Activated naive CD8-positive, alpha-beta T cell treated with anti-CD3 and anti-CD28 coated beads for 36 hours (primary cell): ENCODE measurements at places on chromosomes 7 and 10.

GRCh38 chr7:134792968-134793367 is 13.5 kb downstream of the CALD1 start:
- no peak overlapping the region for H3K4me3 ChIP-seq
- H3K27ac ChIP-seq: no peak overlapping the region
- no peaks in the 10 kb centered on the region for H3K4me1 ChIP-seq
- H3K27me3 ChIP-seq: no peaks in the 10 kb centered on the region
- H3K36me3 ChIP-seq: peaks cover 2% of the 10 kb centered on the region

- H3K27me3 ChIP-seq: no peaks in the 10 kb centered on the region
- peaks cover 78% of the 10 kb centered on the region for H3K36me3 ChIP-seq
- peak overlapping the region; percentile 96 for H3K27ac ChIP-seq
- no peak for DNase-seq
- H3K4me1 ChIP-seq: peaks cover 74% of the 10 kb centered on the region
Observed at GRCh38 chr7:50396856-50397255, 53.3 kb downstream of the FIGNL1 start.

- no peaks in the 10 kb centered on the region for H3K36me3 ChIP-seq
- no peaks in the 10 kb centered on the region for H3K27me3 ChIP-seq
- peaks cover 8% of the 10 kb centered on the region for H3K4me1 ChIP-seq
- no peak overlapping the region for H3K4me3 ChIP-seq
- H3K27ac ChIP-seq: no peak overlapping the region
- no peak for DNase-seq
Observed at GRCh38 chr7:24199978-24200377, 84.0 kb upstream of the NPY start.

DNA sequence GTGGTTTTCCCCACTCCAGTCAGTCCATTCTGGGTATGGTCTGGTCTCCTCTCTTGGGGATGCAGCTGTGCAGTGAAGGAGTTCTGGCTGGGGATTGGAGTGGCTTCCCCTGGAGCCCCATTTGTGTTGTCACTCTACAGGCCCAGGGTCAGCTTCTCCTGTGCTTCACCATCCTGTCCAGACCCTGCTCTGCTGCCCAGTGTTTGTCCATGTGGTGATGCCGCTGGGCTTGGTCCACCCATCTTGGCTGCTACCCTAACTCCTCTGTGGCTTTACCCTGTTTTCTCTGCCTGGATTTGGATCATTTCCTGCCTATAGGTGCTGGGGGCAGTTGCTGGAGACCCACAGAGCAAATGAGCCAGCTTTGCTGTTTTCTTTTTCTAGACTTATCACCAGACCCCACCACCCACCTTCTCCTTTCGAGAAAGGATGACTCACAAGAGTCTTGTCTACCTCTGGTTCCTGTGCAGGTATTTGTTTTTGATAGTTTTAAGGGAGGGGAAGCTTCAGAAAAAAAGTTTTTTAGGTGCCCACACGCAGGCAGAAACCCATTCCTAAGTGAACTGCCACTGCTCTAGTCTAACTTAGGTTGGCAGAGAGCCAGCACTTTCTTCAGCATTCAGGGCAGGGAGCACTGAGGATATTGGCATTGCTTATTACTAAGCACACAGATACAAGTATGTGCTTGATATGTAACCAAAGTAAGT is 8.5 kb downstream of the ZDHHC16 start:
- H3K4me3 ChIP-seq: peak overlapping the region; percentile 0
- H3K27me3 ChIP-seq: no peaks in the 10 kb centered on the region
- peaks cover 39% of the 10 kb centered on the region for H3K4me1 ChIP-seq
- peak overlapping the region; percentile 89 for H3K27ac ChIP-seq

- H3K27me3 ChIP-seq: no peaks in the 10 kb centered on the region
- no peak overlapping the region for H3K4me3 ChIP-seq
- no peak overlapping the region for H3K27ac ChIP-seq
- H3K4me1 ChIP-seq: peaks cover 14% of the 10 kb centered on the region
- DNase-seq: no peak
Observed at GRCh38 chr7:134942690-134943466, 43.4 kb upstream of the AGBL3 start.
